Endothelial cell (in vitro differentiated cells): ENCODE measurements at places on chromosomes 2 and 18. TPM values are rescaled to one million over a fixed set of nuclear protein-coding genes. Genes with fewer than 3 reads are reported as not detected.

Gene HK2
- total RNA-seq = 23.2 TPM

DNA sequence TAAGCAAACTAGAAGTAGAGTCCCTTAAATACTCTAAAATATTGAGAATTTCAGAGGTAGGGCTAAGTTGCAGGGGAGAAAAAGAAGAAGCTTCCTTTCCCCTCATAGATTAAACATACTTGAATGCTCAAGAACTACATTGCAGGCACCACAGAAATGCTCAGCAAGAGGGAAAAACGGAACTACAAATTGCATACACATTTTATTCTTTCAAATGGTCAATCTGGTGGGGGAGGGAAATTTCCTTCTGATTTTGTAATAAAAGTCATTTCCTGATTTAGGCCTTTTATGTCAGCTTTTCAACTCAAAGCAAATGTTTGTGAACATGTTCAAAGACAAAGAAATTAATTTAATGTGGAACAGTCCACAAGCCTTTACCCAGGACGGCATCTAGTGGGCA, 33.0 kb downstream of the FARSB start:
- no peaks in the 10 kb centered on the region for H3K4me1 ChIP-seq
- no peak overlapping the region for H3K4me3 ChIP-seq
- no peaks in the 10 kb centered on the region for H3K27me3 ChIP-seq
- H3K27ac ChIP-seq = no peak overlapping the region
- peaks cover 6% of the 10 kb centered on the region for H3K36me3 ChIP-seq
- no peak for DNase-seq

Gene SOS1
- total RNA-seq = 35.3 TPM

Gene CENPA
- 3.9 TPM for total RNA-seq

- H3K36me3 ChIP-seq = peaks cover 15% of the 10 kb centered on the region
- peak overlapping the region; percentile 100 for H3K4me3 ChIP-seq
- DNase-seq = peak; percentile 41
- peak overlapping the region; percentile 99 for H3K27ac ChIP-seq
Measured at GRCh38 chr2:70087702-70088597, 673 bp downstream of the PCBP1 start.

GRCh38 chr2:29113891-29114321, 1.3 kb upstream of the CLIP4 start:
- peak overlapping the region; percentile 74 for H3K4me3 ChIP-seq
- no peak for DNase-seq
- H3K27ac ChIP-seq = no peak overlapping the region
- H3K27me3 ChIP-seq = peaks cover 17% of the 10 kb centered on the region
- peaks cover 3% of the 10 kb centered on the region for H3K36me3 ChIP-seq
- H3K4me1 ChIP-seq = no peaks in the 10 kb centered on the region

Gene B4GALT6
- 31.6 TPM for total RNA-seq

- peaks cover 5% of the 10 kb centered on the region for H3K36me3 ChIP-seq
- no peak overlapping the region for H3K4me3 ChIP-seq
- peaks cover 8% of the 10 kb centered on the region for H3K27me3 ChIP-seq
- DNase-seq = no peak
- H3K4me1 ChIP-seq = no peaks in the 10 kb centered on the region
Measured at GRCh38 chr2:10185046-10185445, 62.5 kb downstream of the RRM2 start.

GRCh38 chr2:223238301-223238700, 186.3 kb downstream of the KCNE4 start:
- H3K27ac ChIP-seq = no peak overlapping the region
- no peak overlapping the region for H3K4me3 ChIP-seq
- peaks cover 3% of the 10 kb centered on the region for H3K27me3 ChIP-seq
- peaks cover 8% of the 10 kb centered on the region for H3K4me1 ChIP-seq
- no peak for DNase-seq
- H3K36me3 ChIP-seq = no peaks in the 10 kb centered on the region

DNA sequence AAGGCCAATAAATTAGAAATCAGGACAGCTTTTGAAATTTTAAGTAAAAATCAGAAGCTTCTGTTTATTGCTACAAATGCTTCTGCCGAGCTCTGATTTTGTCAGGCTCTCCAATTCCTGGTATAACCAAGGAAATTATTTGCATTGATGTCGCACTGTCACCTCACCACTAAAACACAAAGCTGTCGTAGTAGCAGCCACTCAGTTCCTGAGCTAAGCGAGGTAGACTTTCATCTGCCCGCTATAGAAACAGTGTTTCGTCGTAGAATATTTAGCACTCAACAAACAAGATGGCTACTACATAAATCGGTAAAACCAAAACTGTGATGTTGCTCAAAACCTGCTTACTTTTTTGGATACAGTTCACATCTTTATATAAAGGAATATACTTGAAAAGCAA, 141.3 kb upstream of the FOSL2 start:
- H3K27me3 ChIP-seq = peaks cover 2% of the 10 kb centered on the region
- H3K4me3 ChIP-seq = no peak overlapping the region
- no peak overlapping the region for H3K27ac ChIP-seq
- no peaks in the 10 kb centered on the region for H3K36me3 ChIP-seq

GRCh38 chr2:229765721-229766120, 51.4 kb upstream of the DNER start:
- H3K36me3 ChIP-seq = peaks cover 40% of the 10 kb centered on the region
- no peak overlapping the region for H3K27ac ChIP-seq
- peaks cover 2% of the 10 kb centered on the region for H3K27me3 ChIP-seq
- no peak for DNase-seq
- H3K4me1 ChIP-seq = no peaks in the 10 kb centered on the region

- no peak overlapping the region for H3K27ac ChIP-seq
- DNase-seq = no peak
- H3K27me3 ChIP-seq = peaks cover 2% of the 10 kb centered on the region
- no peak overlapping the region for H3K4me3 ChIP-seq
- no peaks in the 10 kb centered on the region for H3K4me1 ChIP-seq
Measured at GRCh38 chr18:77919923-77920322, 670.3 kb downstream of the GALR1 start.

Gene PRSS56
- not detected for total RNA-seq

- peak; percentile 60 for DNase-seq
- peaks cover 7% of the 10 kb centered on the region for H3K36me3 ChIP-seq
- H3K27me3 ChIP-seq = peaks cover 13% of the 10 kb centered on the region
- peak within 1 kb of the TSS; percentile 82 for H3K4me3 ChIP-seq
- H3K27ac ChIP-seq = peak within 1 kb of the TSS; percentile 17
- H3K4me1 ChIP-seq = peaks cover 46% of the 10 kb centered on the region
Measured at GRCh38 chr18:13218368-13218991, at the start of gene LDLRAD4. TSS of gene LDLRAD4 (plus strand) at chr18:13218760.

- no peak overlapping the region for H3K27ac ChIP-seq
- H3K27me3 ChIP-seq = peaks cover 5% of the 10 kb centered on the region
- no peak overlapping the region for H3K4me3 ChIP-seq
- peaks cover 3% of the 10 kb centered on the region for H3K36me3 ChIP-seq
- no peaks in the 10 kb centered on the region for H3K4me1 ChIP-seq
- DNase-seq = no peak
Measured at GRCh38 chr2:201344663-201345366, 12.3 kb downstream of the FLACC1 start.
